ENCODE measurements at places on chromosomes 1 and 21.

GRCh38 chr1:12369258-12369657 is 139.4 kb downstream of the VPS13D start:
- no peak for DNase-seq

GRCh38 chr1:6357243-6357936 is 36.2 kb downstream of the ACOT7 start:
- DNase-seq: no peak

DNA sequence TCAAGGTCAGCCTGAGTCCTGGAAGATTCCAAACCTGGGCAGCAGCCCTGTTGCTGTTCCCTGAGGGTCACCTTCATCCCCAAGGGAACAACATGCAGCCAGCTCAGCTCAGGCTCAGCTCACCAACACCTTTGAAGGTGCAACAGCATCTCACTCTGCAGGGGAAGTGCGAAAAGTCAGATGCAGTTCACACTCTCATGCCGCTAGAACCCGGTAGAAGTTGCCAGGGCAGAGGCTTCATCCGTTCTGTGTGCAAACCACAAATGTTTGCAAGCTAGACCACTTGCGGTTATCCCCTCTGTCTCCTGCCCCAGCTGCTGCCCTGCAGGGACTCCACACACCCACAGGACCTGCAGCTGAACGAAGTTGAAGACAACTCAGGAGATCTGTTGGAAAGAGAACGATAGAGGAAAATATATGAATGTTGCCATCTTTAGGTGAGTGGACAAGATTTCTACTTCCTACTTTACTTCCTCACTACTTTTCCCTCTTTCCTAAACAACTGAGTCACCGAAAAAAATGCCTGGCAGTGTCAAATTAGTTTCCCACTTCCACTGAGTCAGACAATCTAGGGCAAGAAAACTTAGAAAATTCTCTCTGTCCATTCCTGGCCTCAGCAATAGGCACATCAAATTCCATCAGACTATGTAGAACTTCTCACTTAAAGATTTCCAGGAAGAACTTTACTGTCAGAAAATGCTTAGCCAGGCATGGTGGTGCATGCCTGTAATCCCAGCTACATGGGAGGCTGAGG is 1.8 kb upstream of the FCRL6 start:
- DNase-seq: no peak

- no peak for DNase-seq
Measured at GRCh38 chr1:174153085-174153824, 6.1 kb upstream of the RABGAP1L start.

- DNase-seq: no peak
Measured at GRCh38 chr1:179206812-179207211, 22.7 kb downstream of the ABL2 start.

- no peak for DNase-seq
Measured at GRCh38 chr1:227745568-227746265, 10.5 kb downstream of the SNAP47 start.

DNA sequence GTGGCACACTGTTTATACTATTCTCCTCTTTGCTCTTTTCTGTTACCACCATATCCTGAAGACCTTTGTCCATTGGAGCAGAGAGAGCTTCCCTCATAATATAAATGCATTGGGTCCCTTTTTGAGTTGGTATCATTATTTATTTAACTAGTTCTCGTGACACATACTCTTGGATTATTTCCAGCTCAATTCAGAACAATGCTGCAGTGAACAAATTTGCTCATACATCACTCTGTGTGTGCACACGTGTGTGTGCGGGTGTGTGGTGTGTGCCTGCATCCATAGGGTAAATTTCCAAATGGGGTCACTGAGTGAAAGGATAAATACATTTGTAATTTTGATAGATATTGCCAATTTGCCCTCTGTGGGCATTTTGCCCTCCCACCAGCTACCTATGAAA is 5.8 kb downstream of the PLA2G2A start:
- no peak for DNase-seq

GRCh38 chr1:228013935-228014930 is 7.4 kb downstream of the WNT3A start:
- DNase-seq: no peak

GRCh38 chr1:100614570-100614969 is 76.6 kb downstream of the GPR88 start:
- no peak for DNase-seq

GRCh38 chr1:150141452-150141851 is 8.3 kb upstream of the PLEKHO1 start:
- DNase-seq: no peak

DNA sequence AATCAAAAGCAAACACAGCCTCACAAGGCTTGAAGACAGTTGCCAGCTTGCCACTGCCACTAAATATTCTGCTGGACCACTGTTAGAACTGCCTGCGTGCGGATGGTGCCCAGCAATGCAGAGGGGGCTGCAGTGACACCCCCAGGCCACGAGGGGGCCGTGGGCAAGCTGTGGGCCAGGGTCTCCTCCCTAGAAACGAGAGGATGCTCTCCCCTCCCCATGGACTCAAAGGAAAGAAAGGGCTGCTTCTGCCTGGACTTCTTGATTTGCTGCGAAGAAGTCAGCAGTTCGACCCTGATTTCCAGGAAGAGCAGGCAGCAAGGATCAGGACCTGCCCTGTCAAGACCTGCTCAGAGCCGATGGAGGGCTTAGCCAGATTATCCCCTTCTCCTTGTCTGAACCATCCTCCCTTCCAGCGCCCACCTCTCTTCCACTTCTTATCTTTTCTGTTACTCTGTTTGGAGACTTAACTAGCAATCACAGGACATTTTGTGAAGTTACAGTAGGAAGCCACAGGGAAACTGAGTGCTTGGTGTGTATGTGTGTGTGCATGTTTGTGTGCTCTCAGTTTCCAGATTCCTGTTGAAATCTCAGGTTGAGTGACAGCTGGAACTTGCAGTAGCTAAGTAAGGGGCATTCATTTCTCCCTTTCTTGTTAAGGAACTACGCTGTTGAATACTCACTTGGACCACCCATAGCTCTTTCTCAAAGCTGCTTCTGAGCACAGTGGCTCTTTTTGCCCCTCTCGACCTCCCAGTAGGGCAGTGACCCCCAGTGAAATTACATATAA is 2.7 kb downstream of the MAN1C1 start:
- no peak for DNase-seq
